ENCODE measurements at places on chromosomes 13 and 19.

- no peak for DNase-seq
Measured at GRCh38 chr13:84366506-84366905, 484.2 kb upstream of the SLITRK1 start.

- no peak for DNase-seq
Measured at GRCh38 chr19:16456652-16457194, 15.0 kb downstream of the EPS15L1 start.

DNA sequence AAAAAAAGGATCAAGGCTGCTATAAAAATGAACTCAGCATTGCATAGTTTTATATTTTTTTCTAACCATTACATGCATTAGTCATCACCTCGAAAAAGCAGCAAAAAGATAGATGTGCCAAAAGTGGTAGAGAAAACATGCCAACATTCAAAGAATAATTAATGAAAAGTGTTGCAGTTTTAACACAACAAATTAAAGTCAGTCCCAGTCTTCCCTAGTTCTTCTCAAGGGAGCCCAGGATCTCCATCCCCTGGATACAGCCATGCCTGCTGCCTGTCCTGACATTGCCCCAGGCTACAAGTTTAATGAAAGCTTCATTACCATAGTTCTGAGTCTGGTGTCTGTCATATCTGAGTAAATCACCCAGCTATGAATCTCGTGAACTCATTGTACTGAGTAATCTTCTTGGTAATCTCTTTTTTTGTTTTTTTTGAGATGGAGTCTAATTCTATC is 116.6 kb upstream of the KLF12 start:
- DNase-seq: no peak

GRCh38 chr19:51421229-51422052 is 4.0 kb upstream of the SIGLEC10 start:
- DNase-seq: no peak

DNA sequence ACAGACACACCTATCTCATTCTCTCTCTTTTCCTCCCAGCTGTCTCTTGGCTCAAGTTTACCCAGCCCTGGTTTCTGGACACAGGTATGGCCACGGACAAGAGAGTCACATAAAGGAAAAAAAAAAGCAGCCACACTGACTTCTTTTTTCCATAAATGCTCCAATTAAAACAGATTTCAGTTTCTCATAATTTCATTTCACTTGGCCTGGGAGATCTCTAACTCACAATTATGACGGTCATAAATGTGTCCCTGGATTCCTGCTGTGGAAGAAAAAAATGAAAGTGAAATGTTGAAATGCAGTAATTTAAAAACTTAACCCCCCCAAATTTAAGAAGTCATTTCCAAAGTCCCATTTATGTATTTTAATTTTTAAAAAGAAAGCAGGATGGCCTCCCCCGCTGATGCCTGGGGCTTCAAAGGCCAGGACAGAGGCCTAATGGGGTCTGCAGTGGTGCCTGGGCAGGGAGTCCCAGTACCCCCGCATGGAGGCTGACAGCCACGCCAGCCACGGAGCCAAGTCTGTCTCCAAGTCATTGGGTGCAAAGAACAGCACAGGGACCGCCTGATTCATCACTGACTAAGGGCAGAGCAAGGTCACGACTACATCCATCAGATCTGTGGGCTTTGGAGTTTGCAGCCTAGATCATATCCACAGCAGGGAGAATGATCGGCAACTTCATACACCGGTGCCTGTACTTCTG is 79.7 kb downstream of the TSHZ3 start:
- DNase-seq: no peak

DNA sequence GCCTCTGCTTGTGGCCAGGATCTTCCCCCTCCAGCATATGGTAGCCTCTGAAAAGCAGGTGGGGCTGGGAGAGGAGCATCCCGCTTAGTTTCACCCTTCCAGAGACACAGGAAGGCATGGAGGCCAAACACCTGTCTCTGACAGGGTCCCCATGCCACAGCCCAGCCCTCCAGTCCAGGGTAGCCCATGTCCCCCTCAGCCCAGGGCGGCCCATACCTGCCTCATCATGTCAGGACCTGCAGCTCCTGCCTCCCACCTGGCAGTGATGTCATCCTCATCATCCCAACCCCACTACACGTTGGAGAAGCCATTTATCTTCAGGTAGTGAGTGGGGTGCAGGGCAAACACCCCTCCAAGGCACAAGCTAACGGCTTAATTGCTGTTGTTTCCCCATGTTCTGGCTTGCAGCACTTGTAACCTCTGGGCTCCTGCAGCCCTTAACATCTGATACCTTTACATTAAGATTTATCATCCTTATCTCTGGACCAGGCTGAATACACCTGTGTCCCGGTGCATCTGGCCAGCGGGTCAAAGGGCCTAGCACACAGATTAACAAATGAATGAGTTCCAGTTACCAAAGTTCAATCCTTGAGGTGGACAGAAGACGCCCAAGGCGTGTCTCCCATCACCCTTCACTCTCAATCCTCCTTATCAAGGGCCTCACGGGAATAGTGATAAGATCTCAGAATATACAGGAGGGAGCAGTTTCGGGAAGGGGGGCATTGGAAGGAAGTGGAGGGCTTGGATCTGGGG is 22.2 kb downstream of the ZNF175 start:
- no peak for DNase-seq

DNA sequence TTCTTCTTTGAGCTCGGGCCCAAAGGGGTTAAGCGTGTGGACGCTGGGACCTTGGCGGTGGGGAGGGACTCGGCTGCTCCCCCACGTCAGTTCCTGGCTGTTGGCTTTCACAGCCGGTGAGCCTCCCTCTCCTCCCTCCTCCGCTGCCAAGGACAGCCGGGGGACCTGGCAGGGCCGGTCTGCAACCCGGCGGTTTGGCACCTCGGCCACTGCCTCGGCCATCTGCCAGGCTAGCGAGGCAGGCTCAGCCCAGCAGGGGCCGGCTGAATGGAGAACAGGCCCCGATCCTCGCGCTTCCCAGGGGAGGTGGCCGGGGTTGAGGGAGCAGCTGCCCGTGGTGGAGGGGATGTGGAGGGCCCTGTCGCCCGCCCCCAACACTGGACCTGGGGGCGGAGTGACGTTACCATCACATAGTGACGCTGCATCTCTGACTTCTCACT is 5.0 kb downstream of the TLE5 start:
- peak; percentile 38 for DNase-seq

- DNase-seq: no peak
Measured at GRCh38 chr19:17869114-17869608, 2.6 kb upstream of the SLC5A5 start.

- no peak for DNase-seq
Measured at GRCh38 chr19:46082728-46083050, 41.8 kb downstream of the IGFL3 start.

GRCh38 chr19:42121656-42122069 is 10.6 kb downstream of the POU2F2 start:
- DNase-seq: no peak

DNA sequence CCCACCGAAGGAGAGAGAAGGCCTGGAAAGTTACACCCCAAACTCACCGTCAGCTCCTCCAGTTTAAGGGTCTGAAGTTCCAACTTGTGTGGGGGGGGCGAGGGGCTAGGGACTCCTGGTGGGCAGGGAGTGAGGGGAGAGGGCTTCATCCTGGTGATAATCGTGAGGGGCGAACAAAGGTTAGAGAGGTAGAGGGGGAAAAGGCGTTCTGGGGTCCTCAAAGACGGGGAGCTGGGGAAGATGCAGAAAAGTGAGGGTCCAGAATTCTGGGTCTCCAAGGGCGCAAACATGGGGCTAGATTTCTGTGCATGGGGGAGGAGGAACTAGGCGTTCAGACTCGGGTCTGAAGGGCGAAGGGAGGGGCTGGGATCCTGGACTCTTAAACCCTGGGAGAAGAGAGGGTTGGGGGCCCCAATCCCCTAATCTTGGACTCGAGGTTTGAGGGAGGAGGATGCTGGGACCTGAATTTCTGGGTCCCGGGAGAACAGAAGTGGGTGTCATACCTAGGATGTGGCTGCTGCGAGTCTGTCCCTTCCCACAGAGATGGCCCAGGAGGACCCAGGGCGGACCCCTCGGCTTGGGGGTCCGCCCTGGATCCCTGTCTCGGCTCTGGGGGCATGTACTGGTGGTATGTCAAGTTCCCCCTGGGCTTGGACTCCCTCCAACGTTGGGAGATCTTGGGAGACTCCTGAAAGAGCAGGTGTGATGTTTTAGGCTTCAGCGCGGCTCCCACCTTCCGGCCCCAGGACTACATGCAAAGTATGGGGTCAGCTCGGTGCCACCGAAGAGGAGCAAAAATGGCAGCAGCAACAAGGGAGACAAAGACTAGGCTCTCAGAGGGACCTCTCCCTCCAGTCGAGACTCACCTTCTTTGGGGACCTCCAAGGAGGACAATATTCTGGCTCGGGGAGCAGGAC is 4.5 kb downstream of the MAMSTR start:
- DNase-seq: no peak

- DNase-seq: no peak
Measured at GRCh38 chr19:39986643-39987042, 10.2 kb upstream of the ZNF546 start.

DNA sequence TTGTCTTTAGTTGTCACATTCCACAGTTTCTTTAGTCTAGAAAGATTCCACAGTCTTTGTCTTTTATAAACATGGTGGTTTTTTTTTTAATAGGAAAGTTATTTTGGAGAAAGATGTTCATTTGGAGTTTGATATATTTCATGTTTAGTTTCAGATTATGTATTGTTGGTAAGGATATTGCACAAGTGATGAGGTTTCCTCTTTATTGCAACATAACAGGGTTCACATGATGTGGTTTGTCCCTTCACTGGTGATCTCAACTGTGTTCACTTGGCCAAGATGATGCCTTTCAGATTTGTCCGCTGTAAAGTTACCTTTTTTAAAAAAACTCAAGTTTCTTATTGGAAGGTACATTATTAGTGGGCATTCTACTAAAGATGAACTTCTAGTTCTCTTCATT is 3.2 kb downstream of the ZNF230 start:
- no peak for DNase-seq

DNA sequence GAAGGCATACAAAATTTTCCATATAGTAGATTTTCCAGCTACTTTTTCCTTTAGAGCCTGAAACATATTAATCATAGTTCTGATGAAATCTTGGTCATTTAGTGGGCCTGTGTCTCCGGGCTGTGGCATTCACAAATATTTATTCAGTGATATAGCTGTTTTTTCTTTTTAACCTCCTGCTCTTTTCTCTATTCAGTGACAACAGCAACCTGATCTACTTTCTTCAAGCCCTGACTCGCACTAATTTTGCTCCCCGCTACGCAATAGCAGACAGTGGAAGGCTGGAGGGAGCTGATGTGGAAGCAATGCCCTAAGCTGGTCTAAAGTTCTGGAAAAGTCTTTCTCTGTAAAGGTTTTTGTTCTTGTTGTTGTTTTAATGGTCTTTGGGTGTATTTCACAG is 289.7 kb downstream of the SLITRK6 start:
- DNase-seq: peak; percentile 43

DNA sequence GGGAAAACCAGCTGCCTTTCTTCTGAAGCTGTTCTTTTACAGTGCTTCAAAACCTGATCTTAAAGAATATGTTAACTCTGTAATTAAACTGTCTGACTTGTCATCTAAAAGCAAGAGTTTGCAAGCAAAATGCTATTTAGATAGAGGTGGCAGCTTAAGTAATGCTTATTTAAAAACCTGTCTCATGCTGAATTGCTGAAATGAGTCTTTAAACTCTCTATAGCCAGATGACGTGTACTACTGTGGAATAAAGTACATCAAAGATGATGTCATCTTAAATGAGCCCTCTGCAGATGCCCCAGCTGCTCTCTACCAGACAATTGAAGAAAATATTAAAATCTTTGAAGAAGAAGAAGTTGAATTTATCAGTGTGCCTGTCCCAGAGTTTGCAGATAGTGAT is 22.9 kb downstream of the ITM2B start:
- DNase-seq: no peak

- DNase-seq: no peak
Measured at GRCh38 chr13:51614350-51614786, 30.1 kb downstream of the WDFY2 start.

GRCh38 chr13:24159357-24159756 is 1.2 kb upstream of the SPATA13 start:
- no peak for DNase-seq

DNA sequence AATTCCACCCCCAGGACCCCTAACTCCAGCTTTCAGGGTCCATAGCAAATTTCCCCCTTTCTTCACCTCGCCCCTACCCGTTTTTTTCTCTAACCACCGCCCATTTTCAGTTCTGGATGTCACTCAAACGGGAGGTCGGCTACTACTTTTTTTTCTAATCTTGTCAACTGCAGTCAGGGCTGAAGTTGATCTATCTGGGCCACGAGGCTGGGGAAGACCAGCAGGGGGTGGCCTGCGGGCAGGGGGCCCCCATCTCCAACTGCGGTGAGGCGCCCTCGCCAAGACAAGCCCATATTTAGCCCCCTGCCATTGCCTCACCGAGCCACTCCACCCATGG is 748 bp downstream of the LHFPL6 start:
- no peak for DNase-seq

DNA sequence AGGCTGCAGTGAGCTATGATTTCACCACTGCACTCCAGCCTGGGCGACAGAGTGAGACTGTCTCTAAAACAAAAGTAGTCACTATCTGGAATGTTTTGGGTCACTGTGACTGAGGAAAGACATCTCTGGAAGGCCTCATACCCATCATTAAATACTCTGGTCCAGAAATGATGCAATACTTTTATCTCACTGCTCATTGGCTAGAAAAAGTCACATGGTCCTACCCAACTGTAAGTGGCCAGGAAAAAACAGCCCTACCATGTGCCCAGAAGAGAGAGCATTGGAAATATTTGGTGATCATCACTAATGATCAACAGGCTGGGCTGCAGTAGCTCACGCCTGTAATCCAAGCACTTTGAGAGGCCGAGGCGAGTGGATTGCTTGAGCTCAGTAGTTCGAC is 29.8 kb downstream of the PNPLA6 start:
- DNase-seq: no peak

- no peak for DNase-seq
Measured at GRCh38 chr13:49367640-49368422, 76.0 kb downstream of the CAB39L start.

- no peak for DNase-seq
Measured at GRCh38 chr19:10182076-10182475, 12.7 kb downstream of the DNMT1 start.

- no peak for DNase-seq
Measured at GRCh38 chr19:10118960-10119359, 739 bp downstream of the EIF3G start.

GRCh38 chr19:24078680-24079079 is 8.3 kb upstream of the ZNF254 start:
- DNase-seq: no peak

DNA sequence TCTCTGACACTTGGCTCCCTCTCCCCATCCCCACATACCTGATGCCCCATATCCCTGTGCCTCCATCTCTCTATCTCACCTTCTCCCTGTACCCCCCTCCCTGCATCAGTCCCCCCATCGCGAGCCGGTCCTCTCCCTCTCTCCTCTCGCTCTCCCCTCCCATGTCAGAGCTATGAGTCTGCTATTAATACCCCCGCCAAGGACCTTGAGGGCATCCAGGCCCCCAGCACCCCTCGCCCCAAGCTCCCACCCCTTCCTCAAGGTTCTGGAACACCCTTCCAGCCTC is 1.6 kb downstream of the GRIN2D start:
- DNase-seq: no peak

- DNase-seq: no peak
Measured at GRCh38 chr19:56678205-56678604, 6.6 kb upstream of the ZNF835 start.

Measured in NCI-H1105 treated with DMSO at 0.1 percent for 48 hours (cell line).